ENCODE measurements at places on chromosomes 13 and 19.

DNA sequence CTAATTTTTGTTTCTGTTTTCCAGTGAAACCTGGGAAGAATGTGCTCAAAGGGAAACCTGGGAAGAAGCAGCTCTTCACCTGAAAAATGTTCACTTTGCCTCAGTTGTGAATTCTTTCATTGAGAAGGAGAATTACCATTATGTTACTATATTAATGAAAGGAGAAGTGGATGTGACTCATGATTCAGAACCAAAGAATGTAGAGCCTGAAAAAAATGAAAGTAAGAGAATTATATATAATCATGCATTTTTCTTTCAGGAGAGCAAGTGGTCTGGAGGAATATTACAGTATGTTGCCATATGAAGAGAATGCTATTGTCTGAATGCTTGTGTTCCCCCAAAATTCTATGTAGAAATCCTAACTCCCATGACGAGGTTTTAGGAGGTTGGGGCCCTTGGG, 3.4 kb downstream of the NUDT15 start:
- peaks cover 7% of the 10 kb centered on the region for H3K36me3 ChIP-seq
- no peaks in the 10 kb centered on the region for H3K27me3 ChIP-seq
- no peak for DNase-seq
- H3K4me3 ChIP-seq = no peak overlapping the region
- H3K27ac ChIP-seq = no peak overlapping the region
- H3K4me1 ChIP-seq = no peaks in the 10 kb centered on the region

DNA sequence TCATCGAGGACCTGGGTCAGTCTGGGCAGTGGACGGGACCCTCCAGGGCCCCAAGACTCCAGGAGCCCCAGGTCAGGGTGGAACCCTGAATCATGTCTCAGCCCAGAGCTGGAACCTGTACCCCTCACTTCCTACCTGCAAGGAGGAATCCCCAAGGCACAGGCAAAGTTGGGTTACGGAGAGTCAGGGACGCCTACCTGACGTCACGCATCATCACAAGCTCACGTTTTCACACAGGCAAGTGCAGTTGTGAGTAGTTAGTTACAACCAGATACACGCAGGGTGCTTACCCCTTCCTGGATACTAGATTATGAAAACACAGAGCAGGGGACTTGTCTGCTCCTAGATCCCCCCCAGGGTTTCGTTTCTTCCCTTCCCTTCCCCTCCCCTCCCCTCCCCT, 1.9 kb downstream of the RETN start:
- H3K4me1 ChIP-seq = 0 out of 2 replicates have a peak, but pooled peaks cover 2% of the 10 kb centered on the region
- H3K27me3 ChIP-seq = no peaks in the 10 kb centered on the region
- H3K4me3 ChIP-seq = peak overlapping the region; percentile 51

DNA sequence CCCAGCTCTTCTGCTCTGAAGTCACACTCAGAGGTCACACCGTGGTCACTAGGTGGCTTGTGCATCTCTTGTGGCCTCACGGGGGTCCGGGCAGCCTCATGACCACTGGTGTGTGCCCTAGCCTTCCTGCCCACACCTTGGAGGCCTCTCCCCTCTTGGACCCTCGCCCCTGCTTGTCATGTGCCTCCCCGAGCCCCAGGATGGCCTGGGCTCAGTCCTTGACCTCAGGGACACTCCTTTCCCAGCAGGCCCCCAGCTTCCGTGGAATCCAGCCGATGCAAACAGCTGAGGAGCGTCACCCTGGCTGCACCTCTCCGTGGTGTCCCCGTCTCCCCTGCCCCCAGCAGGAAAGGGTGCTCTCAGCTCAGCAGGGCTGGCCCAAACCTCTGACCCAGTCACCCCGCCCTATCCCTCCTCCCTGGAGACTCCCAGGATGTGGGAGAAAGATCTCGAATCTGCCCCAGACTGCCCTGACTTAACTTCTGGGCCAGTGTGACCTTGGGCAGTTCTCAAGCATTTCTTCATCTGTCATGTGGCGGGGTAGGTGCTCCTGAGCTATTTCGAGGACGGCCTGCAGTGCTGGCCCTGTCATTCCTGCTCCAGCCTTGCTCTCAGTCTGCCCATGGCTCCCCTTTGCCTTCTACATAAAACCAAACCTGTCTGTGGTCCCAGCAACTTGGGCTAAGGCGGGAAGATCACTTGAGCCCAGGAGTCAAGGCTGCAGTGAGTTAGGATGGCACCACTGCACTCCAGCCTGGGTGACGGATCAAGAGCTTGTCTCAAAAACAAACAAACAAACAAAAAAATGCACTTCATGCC, 4.6 kb upstream of the SLC25A42 start:
- no peak overlapping the region for H3K27ac ChIP-seq
- H3K4me3 ChIP-seq = no peak overlapping the region
- H3K4me1 ChIP-seq = peaks cover 2% of the 10 kb centered on the region
- peaks cover 32% of the 10 kb centered on the region for H3K36me3 ChIP-seq
- no peak for DNase-seq

DNA sequence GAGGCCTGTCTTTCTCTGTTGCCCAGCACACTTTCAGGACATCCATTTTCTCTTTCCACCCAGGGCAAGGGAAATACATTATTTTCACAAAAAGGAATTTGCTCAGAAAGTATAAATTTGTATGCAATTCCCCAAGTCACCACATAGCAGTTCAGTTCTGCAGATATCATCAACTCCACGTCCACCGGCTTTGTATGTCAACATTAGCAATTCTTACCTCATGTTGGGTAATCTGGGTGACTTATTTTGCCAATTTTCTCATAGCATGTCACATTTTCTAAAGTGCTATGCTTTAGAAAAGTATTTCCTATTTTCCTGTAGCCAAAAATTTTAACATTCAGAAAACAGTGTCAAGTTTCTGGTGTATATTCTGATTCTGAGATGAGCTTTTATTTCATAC, 501.8 kb downstream of the EFNB2 start:
- H3K36me3 ChIP-seq = no peaks in the 10 kb centered on the region
- no peaks in the 10 kb centered on the region for H3K27me3 ChIP-seq
- no peak overlapping the region for H3K27ac ChIP-seq
- no peak for DNase-seq
- H3K4me1 ChIP-seq = no peaks in the 10 kb centered on the region
- H3K4me3 ChIP-seq = no peak overlapping the region

GRCh38 chr19:10402441-10403038, 802 bp downstream of the CDC37 start:
- H3K27ac ChIP-seq = no peak overlapping the region
- H3K27me3 ChIP-seq = peaks cover 12% of the 10 kb centered on the region
- no peak for DNase-seq
- peak overlapping the region; percentile 98 for H3K4me3 ChIP-seq
- peaks cover 8% of the 10 kb centered on the region for H3K4me1 ChIP-seq

- H3K4me3 ChIP-seq = peak overlapping the region; percentile 66
- DNase-seq = peak; percentile 87
- no peak overlapping the region for H3K27ac ChIP-seq
- H3K4me1 ChIP-seq = peaks cover 5% of the 10 kb centered on the region
These were observed 1.1 kb upstream of the ZNF763 start for GRCh38 chr19:11963566-11964355.

- no peak overlapping the region for H3K27ac ChIP-seq
- H3K4me1 ChIP-seq = no peaks in the 10 kb centered on the region
- no peak for DNase-seq
- no peak overlapping the region for H3K4me3 ChIP-seq
- no peaks in the 10 kb centered on the region for H3K36me3 ChIP-seq
These were observed 54.9 kb upstream of the SLITRK6 start for GRCh38 chr13:85853901-85854663.

DNA sequence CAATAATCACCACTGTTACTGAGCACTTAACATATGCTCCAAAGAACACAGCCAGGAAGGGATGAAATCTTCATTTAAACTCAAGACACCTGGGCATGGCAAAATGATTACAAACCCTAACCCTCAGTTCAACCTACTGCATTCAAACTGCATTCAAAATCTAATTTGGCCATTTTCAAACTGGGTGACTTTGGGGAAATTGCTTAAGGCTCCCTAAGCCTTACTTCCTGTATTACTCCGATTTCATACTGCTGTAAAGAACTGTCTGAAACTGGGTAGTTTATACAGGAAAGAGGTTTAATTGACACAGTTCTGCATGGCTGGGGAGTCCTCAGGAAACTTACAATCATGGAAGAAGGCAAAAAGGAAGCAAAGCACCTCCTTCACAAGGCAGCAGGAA, 50.4 kb downstream of the CBY2 start:
- no peaks in the 10 kb centered on the region for H3K36me3 ChIP-seq
- no peaks in the 10 kb centered on the region for H3K4me1 ChIP-seq
- H3K27ac ChIP-seq = no peak overlapping the region
- H3K27me3 ChIP-seq = no peaks in the 10 kb centered on the region

- DNase-seq = no peak
- no peak overlapping the region for H3K27ac ChIP-seq
- peak overlapping the region; percentile 48 for H3K4me3 ChIP-seq
- no peaks in the 10 kb centered on the region for H3K36me3 ChIP-seq
These were observed 622 bp downstream of the RASA3 start for GRCh38 chr13:114131583-114132418.

DNA sequence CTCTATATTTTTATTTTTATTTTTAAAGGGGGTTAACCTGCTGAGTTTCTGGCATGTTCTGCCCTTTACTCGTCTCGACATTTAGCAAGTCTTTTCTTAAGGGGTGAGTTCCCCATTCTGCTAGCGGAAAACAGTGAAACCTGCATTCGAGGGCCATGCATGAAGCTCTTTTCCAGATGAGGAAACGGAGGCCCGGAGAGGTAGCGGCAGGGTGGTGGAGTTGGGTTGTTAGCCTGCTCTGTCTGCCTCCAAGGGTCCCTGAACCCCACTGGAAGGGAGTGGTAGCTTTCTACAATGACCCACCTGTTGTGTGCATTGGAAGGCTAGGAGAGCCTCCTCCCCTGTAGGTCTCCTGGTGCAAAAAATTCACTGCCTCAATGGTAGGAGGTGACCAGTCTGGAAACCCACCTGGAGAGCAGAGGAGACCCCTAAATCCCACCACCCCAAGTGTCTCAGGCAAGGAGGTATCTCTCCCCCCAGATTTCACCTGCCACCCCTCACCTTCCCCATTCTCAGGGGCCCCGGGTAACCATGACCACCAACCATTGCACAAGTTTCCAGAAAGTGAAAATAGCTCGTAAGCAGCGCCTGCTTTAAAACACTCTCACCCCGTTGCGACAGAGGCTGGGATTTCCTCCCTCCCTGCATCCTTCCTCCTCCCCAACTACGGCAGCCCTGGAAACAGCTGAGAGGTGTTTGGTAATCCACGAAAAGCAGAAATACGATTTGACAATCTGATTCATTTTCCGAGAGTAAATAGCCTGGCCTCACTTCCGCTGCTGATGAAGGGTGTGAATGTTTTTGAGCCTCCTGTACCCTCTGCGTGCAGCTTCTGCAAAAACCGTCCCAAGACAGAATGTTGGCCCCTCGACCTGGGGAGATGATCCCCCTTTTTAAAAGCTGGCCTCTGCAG, 3.5 kb downstream of the KLF2 start:
- no peak overlapping the region for H3K4me3 ChIP-seq
- peaks cover 6% of the 10 kb centered on the region for H3K4me1 ChIP-seq
- DNase-seq = no peak
- H3K27ac ChIP-seq = no peak overlapping the region

DNA sequence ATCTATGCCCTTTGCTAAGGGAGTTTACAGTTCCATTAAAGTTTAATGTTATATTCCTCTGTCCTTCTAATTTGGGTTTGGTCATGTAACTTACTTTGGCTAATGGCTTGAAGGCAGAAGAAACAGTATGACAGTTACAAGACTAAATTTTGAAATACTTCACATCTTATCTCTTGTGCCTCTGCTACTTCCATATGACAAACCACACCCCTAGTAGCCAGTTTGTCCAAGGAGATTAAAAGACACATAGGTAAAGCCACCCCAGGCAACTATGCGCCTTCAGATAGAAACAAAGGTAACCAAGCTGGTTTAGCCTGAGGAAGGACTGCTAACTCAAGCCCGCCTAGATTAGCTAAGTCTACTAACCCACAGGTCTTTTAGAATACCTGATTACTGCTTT, 273.4 kb upstream of the MIR17HG start:
- no peaks in the 10 kb centered on the region for H3K36me3 ChIP-seq
- no peak overlapping the region for H3K4me3 ChIP-seq
- H3K4me1 ChIP-seq = no peaks in the 10 kb centered on the region
- H3K27ac ChIP-seq = no peak overlapping the region
- no peaks in the 10 kb centered on the region for H3K27me3 ChIP-seq

GRCh38 chr19:7533925-7534480, 1.5 kb upstream of the PNPLA6 start:
- H3K4me3 ChIP-seq = peak overlapping the region; percentile 96
- H3K27me3 ChIP-seq = no peaks in the 10 kb centered on the region
- peak overlapping the region; percentile 39 for H3K27ac ChIP-seq
- DNase-seq = peak; percentile 80
- H3K4me1 ChIP-seq = peaks cover 4% of the 10 kb centered on the region

DNA sequence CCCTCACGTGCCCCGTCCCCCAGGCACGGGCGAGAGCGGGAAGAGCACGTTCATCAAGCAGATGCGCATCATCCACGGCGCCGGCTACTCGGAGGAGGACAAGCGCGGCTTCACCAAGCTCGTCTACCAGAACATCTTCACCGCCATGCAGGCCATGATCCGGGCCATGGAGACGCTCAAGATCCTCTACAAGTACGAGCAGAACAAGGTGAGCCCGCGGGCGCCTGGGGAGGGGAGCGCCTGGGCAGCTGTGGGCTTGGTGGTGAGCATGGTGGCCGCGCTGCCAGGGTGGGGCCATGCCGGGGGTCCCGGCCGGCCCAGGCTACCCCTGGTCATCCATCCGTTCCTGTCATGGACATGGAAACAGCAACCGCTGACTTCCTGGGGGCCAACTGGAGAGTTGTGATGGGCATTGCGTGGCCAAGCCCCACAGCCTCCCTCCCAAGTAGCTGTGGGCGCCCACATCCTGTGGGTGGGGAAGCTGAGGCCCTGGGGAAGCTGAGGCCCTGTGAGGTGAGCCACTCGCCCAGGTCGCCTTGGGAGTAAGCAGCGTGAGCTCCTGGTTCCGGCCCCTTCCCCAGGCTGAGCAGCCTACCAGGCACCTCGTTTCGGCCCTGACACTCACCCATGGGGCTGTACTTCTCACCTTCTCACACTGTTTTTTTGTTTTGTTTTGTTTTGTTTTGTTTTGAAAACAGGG, 16.1 kb downstream of the GNA11 start:
- DNase-seq = no peak
- H3K4me3 ChIP-seq = no peak overlapping the region
- no peak overlapping the region for H3K27ac ChIP-seq

GRCh38 chr19:38190061-38190460, 34.0 kb downstream of the DPF1 start:
- no peak overlapping the region for H3K4me3 ChIP-seq
- no peak overlapping the region for H3K27ac ChIP-seq
- DNase-seq = no peak
- H3K4me1 ChIP-seq = no peaks in the 10 kb centered on the region
- no peaks in the 10 kb centered on the region for H3K27me3 ChIP-seq

GRCh38 chr13:19985219-19985556, 26.7 kb downstream of the ZMYM2 start:
- H3K27me3 ChIP-seq = no peaks in the 10 kb centered on the region
- H3K4me3 ChIP-seq = no peak overlapping the region
- no peak overlapping the region for H3K27ac ChIP-seq
- H3K4me1 ChIP-seq = no peaks in the 10 kb centered on the region
- no peaks in the 10 kb centered on the region for H3K36me3 ChIP-seq

DNA sequence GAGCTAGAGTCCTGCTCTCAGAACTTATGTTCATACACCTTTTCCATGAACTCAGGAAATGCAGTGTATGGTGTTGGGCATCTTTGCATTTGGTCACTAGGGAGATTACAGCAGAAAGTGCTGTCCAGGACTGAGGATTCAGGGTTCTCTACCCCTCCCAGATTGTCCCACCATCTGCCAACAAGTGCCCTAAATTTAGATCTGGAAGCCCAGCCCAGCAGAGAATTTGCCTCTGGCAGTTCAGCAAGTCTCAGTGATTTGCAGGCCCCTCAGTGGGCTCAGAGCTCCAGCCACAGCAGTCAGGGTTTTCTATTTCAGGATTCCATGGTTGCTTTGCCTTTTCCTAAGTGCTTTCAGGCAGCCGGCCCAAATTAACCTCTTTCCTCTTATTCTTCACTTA, 23.4 kb downstream of the CNFN start:
- no peak overlapping the region for H3K4me3 ChIP-seq
- DNase-seq = no peak
- H3K36me3 ChIP-seq = peaks cover 6% of the 10 kb centered on the region
- H3K27me3 ChIP-seq = no peaks in the 10 kb centered on the region
- H3K27ac ChIP-seq = no peak overlapping the region
